ENCODE measurements at places on chromosomes 3 and 15.

DNA sequence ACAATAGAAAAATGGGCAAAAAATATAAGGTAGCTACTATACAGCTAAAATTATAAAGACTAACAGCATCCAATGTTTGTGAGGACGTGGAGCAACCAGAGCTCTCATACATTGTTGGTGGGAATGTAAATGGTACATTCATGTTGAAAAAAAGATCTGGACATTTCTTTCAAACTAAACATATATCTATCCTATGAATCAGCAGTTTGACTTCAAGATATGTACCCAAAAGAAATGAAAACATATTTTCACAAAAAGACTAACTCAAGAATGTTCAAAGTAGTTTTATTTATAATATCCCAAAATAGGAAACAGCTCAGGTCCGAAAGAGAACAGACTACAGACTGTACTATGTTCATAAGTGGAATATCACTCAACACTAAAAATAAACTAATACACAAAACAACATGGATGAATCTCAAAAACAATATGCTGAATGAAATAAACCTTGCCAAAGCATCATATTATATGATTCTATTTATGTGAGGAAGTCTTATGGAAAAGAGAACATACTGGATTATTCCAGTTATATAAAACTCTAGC is 8.8 kb upstream of the TTBK2 start:
- no peak for DNase-seq

GRCh38 chr15:76514282-76514681 is 177.7 kb downstream of the ISL2 start:
- DNase-seq: no peak

GRCh38 chr15:34755419-34755773 is 598 bp upstream of the GJD2 start:
- DNase-seq: no peak

GRCh38 chr3:130395916-130396315 is 50.4 kb downstream of the COL6A5 start:
- no peak for DNase-seq

DNA sequence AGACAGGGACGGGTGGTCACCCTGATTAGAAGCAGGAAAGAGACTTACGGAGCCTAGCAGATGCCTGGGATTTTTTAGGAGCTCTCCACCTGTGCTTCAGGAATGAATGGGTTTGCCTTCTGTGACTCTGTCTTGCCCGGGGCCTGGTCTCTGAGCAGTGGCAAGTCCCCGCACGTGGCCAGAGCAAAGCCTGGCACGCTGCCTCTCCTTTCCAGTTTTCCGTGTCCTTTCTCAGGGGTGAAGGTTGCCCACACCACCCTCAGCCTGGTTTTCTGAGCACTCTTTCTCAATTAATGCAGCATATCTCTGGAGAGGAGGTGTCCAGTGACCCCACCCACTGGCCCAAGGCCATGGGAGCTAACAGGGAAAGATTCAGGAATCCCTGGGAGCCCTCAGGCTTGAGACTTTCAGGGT is 14.5 kb upstream of the CHST14 start:
- no peak for DNase-seq

DNA sequence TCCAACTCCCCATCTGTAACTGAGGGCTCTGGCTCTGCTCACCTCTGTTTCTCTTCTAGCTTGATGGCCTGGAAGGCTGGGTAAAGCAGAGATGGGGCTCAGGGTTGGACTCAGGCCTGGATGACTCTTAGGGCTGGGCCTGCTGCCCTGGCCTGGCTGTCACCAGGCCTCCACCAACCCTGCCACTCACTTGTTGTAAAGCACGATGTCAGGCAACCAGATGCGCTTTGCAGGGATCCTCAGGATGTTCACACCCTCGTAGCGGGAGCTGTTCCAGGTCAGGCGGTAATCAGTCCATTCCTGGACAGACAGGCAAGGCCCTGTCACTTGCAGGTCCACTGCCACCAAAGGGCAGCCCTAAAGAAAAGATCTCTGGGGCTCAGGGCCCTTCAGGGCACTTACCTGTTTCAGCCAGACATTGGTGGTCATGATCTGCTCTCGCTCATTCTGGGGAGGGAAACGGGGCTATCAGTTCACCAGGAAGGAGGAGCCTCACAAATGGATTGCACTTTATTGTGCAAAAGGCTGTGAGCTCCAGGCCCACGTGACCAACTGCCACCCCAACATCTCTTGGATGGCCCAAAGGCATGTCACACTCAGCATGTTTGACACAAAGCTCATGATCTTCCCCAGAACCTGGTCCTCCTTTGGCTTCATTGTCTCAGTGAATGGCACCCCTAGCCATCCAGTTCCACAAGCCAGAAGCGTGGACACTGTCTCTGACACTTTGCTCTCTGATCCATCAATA is 9.9 kb downstream of the CHRNB4 start:
- DNase-seq: no peak

- DNase-seq: no peak
Measured at GRCh38 chr3:122576174-122576940, 1.1 kb upstream of the PARP15 start.

GRCh38 chr3:181824961-181825360 is 113.2 kb downstream of the SOX2 start:
- DNase-seq: no peak

GRCh38 chr3:109369510-109369909 is 32.2 kb upstream of the DPPA4 start:
- DNase-seq: no peak

- DNase-seq: no peak
Measured at GRCh38 chr3:125052624-125053303, 3.0 kb downstream of the HEG1 start.

GRCh38 chr3:136343873-136344555 is 93.9 kb downstream of the PCCB start:
- no peak for DNase-seq

GRCh38 chr3:12336099-12336498 is 47.2 kb downstream of the PPARG start:
- DNase-seq: no peak

GRCh38 chr3:155676252-155676981 is 68.5 kb downstream of the PLCH1 start:
- no peak for DNase-seq

- peak; percentile 40 for DNase-seq
Measured at GRCh38 chr3:172511783-172512762, 11.2 kb downstream of the TNFSF10 start.

DNA sequence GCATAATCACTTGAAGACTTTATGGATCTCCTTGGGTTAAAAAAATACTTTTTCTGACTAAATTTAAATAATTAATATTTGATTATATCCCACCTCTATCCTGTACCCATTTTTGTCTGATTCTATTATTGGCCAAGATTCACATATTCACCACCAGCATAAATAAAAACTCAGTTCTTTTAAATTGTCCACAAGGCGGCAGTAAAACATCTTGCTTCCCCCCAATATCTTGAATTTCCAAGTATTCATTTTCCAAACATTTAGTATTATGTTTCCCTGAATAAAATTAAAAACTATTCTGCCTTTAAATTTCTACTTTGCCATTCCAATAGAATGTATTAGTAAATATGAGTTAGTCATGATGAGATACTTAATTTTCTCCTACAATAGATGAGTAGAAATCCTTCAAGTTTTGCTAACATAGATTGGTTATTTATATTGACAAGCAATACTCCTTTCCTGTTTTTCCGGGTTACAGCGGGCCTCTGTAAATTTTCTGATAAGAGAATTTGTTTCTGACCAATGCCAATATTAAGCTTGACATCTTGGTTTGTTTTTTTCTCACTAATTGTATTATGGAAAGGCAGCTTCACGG is 218.7 kb upstream of the MDFIC2 start:
- no peak for DNase-seq

GRCh38 chr3:14921811-14922705 is 25.3 kb upstream of the NR2C2 start:
- DNase-seq: no peak

DNA sequence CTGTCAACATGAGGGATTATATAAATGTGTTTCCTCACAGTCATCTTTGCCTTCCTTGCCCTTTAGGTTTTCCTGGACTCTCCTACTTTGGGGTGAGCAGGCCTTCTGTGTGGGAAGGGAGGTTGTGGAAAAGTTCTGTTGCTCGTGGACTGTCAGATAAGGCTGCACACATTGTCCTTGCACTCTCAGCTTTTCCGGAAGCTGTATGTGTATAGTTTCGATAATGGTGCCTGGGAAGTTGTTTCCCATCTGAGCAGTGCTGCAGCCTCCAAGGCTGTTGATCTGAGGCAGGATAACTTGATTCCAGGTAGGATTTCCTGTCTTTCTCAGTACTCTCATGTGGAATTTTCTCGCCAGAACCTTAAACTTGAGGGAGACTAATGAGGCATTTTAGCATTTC is 297.8 kb upstream of the AZI2 start:
- no peak for DNase-seq

- peak; percentile 23 for DNase-seq
Measured at GRCh38 chr3:43773273-43774094, 82.7 kb downstream of the ABHD5 start.

DNA sequence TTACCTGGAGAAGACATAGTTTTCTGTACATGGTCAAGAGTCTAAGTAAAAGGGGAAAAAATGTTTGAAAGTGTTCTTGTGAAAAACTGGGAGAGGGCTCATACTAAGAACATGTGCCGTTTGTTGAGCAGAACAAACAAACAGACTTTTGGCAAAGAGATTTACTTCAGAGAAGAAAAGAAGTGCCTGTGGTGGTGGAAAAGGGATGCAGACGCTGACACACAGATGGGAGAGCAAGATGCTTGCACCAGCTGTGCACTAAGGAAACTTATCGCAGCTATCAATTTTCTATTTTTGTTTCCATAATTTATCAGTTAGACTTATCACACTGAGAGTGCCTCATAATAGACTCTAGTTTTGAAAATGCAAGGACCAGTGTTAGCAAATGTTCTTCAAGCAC is 259.6 kb upstream of the PDZRN3 start:
- DNase-seq: no peak

- no peak for DNase-seq
Measured at GRCh38 chr3:170490828-170491560, 72.3 kb downstream of the CLDN11 start.

- DNase-seq: no peak
Measured at GRCh38 chr3:98322101-98322500, 31.6 kb upstream of the OR5K4 start.

- no peak for DNase-seq
Measured at GRCh38 chr3:57434041-57434440, 110.1 kb downstream of the DNAH12 start.

DNA sequence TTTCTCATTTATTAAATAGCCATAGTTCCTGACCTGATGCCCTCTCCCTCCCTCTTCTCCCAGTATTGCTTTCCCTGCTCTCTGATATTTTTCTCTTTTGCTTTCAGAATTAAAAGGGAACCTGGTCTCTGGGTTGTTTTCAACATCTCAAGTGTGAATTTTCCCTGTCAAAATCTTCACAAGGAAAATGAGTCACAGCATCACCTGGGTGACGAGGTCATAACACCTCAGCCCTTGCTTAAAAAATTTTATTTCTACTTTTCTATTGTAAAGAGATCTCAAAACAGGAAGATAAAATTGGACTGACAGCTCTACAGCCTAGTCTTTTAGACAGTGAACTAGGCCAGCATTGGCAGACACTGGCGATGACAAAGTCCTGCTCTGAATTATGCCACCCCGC is 40.1 kb downstream of the GAP43 start:
- no peak for DNase-seq

GRCh38 chr3:77150028-77150427 is 110.1 kb downstream of the ROBO2 start:
- no peak for DNase-seq

- DNase-seq: no peak
Measured at GRCh38 chr15:51075364-51075763, 19.3 kb downstream of the TNFAIP8L3 start.

DNA sequence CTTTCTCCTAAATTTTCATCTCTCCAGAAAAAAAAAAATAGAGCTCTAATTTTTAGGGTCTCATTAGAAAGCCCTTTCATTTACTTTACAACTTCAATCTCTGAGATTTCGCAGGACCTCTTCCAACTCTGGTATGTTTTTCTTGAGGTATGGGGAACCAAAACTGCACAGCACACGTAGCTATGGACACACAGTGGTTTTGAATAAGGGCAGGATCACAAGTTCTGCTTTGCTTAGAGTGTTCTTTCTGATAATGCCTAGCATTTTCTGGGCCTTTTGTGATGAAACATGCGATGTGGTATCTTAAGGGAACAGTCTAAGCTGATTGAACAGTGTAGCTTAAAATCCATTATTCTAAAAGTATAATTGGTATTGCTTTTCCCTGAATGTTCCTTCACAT is 25.3 kb downstream of the ZNF592 start:
- DNase-seq: no peak

GRCh38 chr3:105996781-105997180 is 128.0 kb upstream of the CBLB start:
- no peak for DNase-seq

DNA sequence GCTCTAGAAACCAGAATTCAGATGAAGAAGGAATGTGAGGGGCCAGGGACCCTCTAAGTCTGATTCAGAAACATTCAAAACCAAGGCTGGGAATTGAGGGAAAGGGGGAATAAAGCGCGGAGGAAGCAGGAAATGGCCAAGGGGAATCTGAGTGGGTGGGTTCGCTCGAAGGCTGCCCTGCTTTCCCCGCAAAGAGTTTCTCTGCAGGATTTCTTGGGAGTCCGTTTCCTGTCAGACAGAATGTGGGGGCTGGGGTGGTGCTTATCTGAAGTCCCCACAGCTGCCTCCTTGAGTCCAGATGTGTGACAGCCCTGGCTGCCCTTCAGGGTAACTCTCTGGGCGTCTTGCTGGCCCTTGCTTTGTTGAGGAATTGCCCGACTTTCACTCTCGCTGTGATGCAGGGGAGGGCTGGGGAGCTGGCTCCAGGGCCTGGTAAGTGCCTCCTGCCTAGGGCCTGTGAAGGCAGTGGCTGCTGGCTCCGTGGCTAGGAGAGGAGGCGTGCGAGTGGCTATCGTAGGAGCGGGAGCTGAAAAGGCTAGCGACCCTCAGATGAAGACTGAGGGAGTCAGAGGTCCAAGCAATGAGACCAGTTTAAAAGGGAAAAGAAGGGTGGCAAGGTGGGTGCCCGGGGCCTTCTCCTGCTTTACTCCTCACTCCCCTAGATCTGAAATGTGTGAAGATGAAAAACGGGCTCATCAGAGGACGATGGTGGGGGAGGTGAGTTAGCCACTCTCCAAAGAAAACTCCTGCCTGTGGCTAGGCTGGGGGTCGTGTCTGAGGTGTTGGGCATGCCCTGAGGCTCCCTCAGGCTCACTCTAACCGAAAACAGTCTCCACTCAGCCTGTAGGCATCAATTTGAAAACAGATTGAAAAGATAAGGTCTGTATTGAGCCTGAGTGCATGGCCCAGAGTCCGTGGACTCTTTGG is 143.9 kb upstream of the UMPS start:
- DNase-seq: no peak

Data from stimulated activated CD4-positive, alpha-beta T cell treated with anti-CD3 and anti-CD28 coated beads, Interleukin-4, amount 100 ng/mL, for 4 hours (primary cell).